AG20443 (cell line): ENCODE measurements at places on chromosomes 4 and X.
A peak's percentile ranks its signal among the peaks of the same experiment; 100 is the strongest.

DNA sequence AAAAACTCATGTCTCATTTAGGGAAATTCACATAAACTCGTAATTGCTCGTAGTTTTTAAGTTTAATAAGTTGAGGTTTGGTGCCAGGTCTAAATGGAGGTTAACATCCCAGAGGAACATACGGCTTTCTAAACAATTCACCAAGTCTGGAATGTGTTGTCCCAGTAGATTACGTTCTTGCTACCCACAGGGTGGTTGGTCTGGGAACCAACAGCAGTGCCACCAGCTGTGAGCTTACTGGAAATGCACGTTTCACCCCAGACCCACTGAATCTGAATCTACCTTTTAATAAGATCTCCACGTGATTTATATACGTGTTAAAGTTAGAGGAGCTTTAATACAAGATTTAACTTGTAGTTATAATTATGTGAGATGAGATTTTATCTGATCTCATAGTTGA is 134.3 kb downstream of the BMPR1B start:
- no peak for DNase-seq

GRCh38 chrX:50430917-50431575 is 39.6 kb downstream of the DGKK start:
- DNase-seq = no peak

DNA sequence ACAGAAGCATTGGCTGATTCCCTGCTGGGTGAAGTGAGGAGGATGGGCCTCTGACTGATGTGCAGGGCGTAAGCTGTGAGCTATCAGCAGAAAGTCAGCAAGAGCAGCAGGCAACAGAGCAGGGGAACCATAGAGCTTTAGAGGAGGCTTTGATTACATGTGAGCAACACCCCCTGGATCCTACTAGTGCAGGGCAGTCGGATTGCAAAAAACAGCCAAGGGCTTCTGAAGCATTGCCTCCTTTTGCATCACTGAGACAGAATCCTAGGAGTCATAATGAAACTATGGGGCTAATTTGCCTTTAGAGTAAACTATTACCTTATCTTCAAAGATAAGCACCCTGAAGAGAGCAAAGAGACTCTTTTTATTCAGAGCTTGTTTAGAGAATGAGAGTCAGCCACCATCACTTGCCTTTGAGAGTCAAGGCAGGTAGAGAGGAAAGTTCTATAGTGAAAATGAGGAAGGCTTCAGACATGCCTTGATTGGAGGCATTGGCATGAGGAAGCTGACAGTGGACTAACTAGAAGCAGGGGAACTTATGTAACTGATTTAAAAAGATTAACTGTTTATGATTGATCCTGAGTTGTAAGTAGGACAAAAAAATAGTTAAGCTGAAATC is 420.3 kb downstream of the PDHA2 start:
- no peak for DNase-seq

DNA sequence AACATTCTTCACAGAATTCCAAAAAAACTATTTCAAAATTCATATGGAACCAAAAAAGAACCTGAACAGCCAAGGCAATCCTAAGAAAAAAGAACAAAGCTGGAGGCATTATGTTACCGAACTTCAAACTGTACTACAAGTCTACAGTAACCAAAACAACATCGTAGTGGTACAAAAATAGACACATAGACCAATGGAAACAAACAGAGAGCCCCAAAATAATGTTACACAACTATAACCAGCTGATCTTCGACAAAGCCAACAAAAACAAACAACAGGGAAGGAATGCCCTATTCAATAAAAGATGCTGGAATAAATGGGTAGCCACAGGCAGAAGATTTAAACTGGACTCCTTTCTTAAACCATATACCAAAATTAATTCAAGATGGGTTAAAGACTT is 1189.6 kb downstream of the PCDH18 start:
- no peak for DNase-seq

- DNase-seq = no peak
These were observed 144.1 kb downstream of the FRYL start for GRCh38 chr4:48635980-48636379.

GRCh38 chr4:11931266-11931820 is 502.6 kb upstream of the HS3ST1 start:
- no peak for DNase-seq

DNA sequence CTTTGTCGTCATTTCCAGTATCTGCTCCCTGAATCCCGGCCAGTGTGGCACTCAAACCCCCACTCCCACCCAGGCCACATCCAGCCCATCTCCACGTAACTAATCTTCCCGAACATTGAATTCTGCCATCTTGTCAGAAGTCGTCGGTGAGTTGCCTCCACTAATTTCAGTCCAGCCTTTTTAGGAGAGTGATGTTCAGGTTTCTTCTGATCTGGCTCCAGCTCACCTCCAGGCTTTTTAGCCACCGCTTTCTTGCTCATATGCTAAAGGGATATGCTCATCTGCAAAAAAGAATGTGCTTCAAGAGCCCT is 1.3 kb downstream of the TMEM165 start:
- peak; percentile 31 for DNase-seq

DNA sequence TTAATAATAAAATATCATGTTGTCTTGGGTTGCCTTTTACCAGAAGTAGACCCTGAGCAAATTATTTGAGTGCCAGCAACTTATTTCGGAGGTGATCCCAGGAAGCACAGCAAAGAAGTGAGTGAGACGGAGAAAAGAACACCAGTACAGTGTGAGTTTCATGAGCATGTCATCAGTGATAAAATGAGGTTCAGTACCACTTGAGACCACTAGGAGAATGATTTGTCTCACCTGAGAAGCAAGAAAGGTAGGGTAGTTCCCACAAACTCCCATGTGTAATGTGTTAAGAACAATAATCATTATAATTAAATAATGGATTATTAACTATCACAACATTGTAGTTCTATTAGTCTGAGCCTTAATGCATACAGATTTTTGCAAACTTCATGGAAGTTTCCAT is 112.8 kb upstream of the DMD start:
- DNase-seq = no peak

GRCh38 chr4:71270901-71271300 is 67.9 kb upstream of the SLC4A4 start:
- no peak for DNase-seq

- DNase-seq = no peak
These were observed 14.1 kb downstream of the NAT8L start for GRCh38 chr4:2072971-2073807.

GRCh38 chr4:186845137-186845842 is 121.6 kb upstream of the FAT1 start:
- peak; percentile 74 for DNase-seq

GRCh38 chr4:148359769-148360168 is 82.4 kb downstream of the NR3C2 start:
- no peak for DNase-seq

- DNase-seq = no peak
These were observed 375.6 kb downstream of the FBXW7 start for GRCh38 chr4:152160225-152160800.

DNA sequence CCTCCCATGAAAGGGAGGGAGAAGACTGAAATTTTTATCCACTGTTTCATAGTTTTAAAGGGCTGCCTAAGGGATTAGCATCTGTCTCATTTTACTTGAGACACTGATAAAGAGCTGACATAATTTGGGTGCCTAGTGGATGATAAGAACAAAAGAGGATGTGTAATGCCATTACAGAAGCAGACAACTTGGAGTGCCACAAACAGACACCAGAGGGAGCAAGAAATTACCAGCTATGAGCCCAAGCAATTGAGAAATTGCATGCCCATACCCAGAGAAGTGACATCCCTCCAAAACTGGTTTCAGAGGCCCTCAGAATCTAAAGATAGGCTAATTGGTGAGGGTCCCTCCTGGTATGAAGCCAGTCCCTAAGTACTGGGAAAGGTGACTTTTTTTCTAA is 38.5 kb upstream of the POU3F4 start:
- DNase-seq = peak; percentile 2

DNA sequence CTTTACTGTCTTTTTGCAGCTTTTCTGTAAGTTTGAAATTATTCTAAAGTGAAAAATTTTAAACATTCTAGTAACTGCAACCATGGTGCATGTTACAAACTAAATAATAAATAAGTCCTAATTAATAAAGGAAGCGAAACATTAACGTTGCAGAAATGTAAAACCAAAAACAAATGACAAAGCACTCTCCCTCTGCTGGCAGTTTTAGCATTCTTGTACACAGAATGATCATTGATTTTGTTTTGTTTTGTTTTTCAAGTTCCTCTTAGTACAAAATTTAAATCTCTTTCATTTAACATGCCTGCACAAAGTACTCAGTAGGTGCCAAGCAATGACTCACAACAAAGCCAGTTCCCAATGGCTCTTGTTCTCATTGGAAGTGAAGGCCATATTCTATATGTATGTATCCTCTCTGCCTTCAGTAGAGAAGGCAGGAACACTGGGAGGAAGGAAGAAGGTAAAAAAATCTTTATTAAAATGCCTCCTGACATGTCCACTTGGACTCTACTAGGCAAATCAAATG is 13.7 kb upstream of the TMSB4X start:
- DNase-seq = no peak

- no peak for DNase-seq
These were observed 7.3 kb upstream of the KLHL8 start for GRCh38 chr4:87227751-87228151.

DNA sequence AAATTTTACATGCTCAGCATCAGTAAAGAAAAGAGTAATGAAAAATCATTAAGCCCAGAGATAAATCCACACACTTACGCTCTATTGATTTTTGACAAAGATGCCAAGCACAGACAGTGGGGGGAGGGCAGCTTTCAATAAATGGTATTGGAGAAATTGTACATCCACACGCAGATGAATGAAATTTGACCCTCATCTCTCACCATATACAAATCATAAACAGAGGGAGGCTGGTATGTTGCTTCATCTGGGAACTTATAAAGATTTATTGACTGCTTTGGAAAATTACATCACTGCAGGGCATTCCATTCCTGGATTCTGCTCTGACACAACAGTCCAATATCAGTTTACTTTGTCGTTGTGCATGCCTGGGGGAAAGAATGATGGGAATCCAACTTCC is 58.4 kb upstream of the XAGE1A start:
- no peak for DNase-seq

DNA sequence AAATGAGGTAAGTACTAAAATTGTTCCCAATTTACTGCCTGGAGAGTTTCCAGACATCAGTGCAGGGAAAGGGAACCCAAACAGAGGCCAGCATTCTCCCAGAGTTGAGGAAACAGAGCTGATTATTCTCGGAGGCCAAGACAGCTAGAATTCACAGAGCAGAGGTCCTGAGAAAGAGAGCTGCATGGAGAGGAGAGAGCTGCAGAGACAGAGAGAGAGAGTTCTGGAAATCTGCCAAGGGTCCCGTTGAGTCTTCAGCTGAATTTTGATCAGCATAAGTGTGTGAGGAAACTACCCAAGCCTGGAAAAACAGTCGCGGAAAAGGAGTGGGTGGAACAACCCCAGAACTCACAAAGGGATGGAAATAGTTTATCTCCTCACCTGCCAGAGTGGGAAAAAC is 43.8 kb upstream of the GPR173 start:
- DNase-seq = no peak

DNA sequence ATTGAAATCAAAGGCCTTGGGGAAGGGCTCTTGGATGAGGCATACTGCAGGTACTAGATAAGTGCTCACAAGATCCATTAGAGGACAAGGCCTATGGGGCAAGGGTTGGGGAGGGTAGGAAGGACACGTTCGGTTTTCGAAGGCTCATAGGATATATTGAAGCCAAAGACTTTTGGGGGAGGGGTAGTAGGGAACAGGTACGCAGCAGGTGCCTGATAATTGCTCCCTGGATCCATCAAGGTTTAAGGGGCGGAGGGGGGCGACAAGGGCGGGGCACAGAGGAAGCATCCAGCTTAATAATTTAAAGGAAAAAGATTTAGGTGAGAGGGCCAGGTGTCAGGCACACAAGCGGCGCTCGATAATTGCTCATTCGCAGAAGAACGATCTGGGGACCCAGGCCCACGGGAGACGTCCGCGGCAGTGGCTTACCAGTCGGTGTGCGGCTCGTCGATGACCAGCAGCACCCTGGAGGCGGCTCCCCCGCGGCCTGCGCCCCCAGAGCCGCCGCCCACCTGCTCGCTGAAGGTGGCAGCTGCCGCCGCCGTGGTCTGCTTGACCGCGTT is 653 bp downstream of the SYN1 start:
- DNase-seq = no peak

- no peak for DNase-seq
These were observed 9.5 kb downstream of the PARM1 start for GRCh38 chr4:74942251-74942917.

- DNase-seq = no peak
These were observed 114.9 kb upstream of the MAP3K15 start for GRCh38 chrX:19630228-19630627.

DNA sequence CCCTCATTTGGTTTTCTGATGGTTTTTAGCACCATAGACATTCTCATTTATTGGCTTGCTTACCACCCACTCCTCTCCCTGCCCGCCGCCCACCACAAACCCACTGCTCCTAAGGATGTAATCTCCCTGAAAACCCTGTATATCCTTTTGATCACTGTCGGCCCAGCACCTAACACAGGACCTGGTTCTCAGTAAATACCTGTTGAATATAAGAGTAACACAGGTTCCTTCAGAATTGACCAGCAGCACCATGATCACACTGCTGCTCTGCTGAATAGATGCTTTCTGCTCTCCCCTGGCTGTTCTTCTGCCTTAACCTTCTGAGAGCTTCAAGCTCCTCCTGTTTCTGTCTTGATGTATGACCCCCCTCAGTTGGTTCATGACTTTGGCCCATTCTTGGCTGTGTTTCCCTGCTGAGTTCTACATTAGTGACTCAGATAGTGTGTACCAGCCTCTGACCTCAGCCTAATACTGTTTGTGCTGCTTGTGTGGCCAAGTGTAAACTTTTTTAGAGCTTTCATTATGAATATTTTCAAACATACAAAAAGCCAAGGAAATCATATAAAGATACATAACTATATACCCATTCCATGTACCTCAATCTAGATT is 265.3 kb downstream of the FRMPD4 start:
- DNase-seq = peak; percentile 7

- no peak for DNase-seq
These were observed 433.8 kb downstream of the NAF1 start for GRCh38 chr4:162732876-162733275.

- no peak for DNase-seq
These were observed 24.0 kb downstream of the HOPX start for GRCh38 chr4:56657128-56657527.

GRCh38 chrX:9997041-9997440 is 29.9 kb downstream of the CLDN34 start:
- no peak for DNase-seq

DNA sequence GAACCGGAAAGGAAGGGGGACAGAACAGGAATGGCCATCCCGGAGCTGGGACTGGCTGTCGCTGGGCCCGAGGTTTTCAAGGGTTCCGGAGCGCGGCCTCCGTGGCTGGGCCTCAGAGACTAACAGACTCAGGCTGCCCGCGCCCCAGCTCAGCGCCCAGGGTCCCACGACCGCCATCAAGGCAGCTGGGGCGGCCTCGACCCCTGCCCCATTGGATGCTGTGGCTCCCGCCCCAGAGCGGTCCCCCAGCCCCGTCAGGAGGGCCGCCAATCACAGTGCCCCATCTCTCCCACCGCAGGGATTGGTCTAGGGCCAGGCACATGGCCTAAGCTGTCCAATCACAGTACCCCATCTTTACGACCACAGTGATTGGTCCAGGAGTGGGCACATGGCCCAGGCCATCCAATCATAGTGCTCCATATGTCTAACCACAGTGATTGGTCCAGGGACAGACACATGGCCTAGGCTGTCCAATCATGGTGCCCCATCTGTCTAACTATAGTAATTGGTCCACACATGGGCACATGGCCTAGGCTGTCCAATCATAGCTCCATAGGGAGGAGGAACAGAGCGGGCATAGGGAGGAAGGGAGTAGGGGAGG is 105.3 kb upstream of the NKX1-1 start:
- DNase-seq = no peak
